ENCODE measurements at places on chromosomes 4 and X.
A peak's percentile ranks its signal among the peaks of the same experiment; 100 is the strongest.

DNA sequence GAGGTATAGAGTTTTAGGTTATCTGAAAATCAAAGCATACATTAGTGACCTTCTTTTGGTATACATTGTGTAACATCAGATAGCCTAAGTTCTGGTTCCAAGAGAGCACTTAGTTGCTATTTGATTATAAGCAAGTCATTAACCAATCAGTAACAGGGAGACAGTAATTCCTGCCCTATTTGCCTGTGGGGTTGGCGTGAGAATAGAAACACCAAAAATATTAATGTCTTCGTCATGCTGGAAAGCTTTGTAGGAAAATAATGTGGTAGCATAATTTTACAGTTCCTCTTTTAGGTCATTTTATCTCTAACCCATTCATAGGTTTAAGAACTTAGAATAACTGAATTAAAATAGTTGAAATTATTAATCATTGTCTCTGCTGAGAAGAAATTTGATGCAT, 37.8 kb downstream of the NPNT start:
- no peak for DNase-seq

- DNase-seq = no peak
Measured at GRCh38 chrX:18871161-18871890, 112.6 kb downstream of the PHKA2 start.

- DNase-seq = no peak
Measured at GRCh38 chr4:15158406-15159091, 156.3 kb downstream of the CPEB2 start.

- no peak for DNase-seq
Measured at GRCh38 chrX:44264936-44265335, 78.5 kb downstream of the EFHC2 start.

- no peak for DNase-seq
Measured at GRCh38 chr4:81652069-81652478, 180.4 kb upstream of the RASGEF1B start.

DNA sequence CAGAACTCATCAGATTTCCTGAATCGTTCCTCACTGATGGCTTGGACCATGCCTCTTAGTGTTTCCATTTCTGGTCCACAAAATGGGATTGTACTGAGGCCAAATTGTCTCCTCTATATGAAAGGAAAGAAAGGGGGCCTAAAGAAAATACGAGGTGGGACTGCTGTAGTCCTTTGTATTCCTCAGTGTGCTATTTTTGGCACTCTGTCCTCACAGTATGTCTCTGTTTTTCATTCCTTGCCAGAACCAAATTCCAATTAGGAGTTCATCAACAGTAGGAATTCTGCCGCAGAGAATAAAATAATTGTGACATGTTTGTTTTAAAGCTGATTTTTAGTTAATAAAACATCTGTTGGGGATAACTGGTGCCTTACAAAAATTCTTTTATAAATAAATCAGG, 515.7 kb downstream of the SMARCA1 start:
- DNase-seq = no peak

DNA sequence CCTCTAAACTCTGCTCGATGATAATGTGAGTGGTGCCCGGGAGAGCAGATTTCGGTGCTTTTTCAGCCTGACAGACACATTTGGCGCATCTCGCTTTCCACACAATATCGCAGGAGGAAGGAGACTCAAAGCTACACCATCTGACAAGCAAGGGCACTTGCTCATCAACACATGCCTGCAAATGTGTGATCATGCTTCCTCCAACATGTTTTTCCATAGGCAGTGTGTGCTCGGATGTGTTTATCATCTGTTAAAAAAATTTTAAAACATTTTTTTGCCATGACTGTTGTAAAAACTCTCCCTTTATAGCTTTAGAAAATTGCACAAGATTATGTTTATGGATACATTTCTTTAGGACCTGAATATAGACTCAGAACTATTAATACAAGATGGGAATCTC, 170.3 kb upstream of the PUDP start:
- no peak for DNase-seq

GRCh38 chrX:47556045-47556623, 4.9 kb upstream of the ARAF start:
- DNase-seq = peak; percentile 97

GRCh38 chr4:101141230-101141629, 206.1 kb downstream of the PPP3CA start:
- no peak for DNase-seq

DNA sequence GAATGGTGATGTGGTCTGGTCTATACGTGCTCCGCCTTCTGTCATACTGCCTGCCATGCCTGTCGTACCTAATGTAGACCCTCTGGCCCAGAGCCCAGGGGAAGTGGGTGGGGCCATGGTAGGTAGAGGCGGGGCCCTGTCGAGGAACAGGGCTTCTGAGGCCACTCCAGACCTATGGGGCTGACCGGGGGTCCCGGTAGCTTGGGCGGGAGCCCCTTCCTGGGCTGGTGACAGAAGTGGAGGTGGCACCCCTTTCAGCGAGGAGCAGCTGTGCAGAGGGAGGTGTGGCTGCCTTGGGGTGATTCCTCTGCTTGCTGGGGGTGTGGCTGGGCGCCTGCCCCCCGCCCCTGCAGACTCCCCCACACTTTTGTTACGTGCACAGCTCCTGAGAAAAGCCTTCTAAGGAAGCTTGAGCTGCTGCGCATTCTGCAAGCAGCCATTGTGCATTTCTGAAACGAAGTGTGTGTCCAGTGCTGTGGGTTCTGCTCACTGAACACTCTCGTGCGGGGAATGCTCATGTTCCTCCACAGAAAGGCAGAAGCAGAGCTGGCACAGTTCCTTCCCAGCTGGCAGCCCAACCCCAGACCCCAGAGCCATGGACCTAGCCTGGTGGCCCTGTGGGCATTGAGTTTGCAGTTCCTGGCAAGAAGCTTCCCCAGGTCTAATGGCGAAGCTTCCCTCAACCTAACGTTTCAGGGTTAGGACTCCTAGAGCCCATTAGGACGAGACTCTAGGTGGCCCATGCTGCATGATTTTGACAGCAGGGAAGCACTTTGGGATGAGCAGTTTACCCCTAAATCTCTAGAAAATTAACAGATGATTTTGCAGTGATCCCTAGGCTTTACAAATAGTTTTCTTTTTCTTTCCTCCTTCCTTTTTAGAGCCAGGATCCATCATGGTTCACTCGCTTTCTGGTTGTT, 72.7 kb upstream of the HGFAC start:
- no peak for DNase-seq

DNA sequence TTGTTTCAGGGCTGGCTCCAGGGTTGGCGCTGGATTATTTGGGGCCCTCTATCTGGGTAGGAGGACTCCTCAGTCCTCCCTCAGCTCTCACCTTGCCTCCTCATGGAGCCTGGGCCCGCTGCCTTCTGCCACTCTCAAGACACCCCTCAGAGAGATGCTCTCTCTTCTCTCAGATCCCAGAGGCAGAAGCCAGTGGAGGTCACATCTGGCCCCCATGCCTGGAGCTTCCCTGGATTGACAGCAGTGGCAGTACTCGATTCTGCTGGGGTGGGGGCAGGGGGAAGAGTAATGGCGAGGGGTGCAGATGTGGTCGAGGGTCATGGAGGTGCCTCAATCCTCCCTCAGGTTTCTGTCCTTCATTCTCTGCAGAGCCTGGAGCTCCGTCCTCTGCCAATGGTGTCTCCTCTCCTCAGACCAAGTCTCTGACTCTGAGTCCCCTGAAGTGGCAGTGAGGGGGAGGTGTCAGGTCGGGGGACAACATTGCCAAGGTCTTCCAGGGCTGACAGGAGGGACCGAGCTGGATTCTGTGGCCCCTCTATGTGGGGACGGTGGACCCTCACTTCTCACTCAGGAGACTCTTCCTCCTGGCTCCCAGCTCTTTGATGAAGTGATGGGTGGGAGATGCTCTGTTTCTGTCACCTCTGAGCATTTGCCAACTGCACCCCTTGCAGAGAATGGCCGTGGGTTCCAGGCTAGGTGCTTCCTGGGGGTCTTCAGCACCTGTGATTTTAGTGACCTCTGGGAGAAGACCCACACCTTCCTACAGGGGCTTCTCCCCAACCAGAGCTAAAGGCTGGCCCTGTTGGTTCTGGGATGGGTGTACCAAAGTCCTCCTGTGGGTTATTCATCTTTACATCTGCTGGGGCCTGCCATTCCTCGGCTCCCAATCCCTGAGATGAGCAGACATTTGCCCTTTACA, 10.9 kb upstream of the HSFX1 start:
- DNase-seq = no peak

DNA sequence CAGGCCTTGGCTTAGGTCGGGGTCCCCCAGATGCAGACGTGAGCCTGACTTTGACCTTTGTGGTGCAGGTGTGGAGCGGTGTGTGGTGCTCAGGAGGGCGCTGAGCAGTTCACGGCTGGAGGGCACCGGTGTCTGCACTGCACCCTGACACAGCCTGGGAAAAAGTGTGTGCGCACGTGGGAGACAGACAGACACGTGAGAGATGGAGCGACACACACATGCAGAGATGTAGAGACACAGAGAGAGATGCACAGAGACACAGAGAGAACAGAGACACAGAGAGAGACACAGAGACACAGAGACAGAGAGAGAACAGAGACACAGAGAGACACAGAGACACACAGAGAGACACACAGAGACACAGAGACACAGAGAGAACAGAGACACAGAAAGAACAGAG, 6.2 kb upstream of the HTRA3 start:
- DNase-seq = no peak

- no peak for DNase-seq
Measured at GRCh38 chr4:124591637-124592036, 120.9 kb downstream of the ANKRD50 start.

DNA sequence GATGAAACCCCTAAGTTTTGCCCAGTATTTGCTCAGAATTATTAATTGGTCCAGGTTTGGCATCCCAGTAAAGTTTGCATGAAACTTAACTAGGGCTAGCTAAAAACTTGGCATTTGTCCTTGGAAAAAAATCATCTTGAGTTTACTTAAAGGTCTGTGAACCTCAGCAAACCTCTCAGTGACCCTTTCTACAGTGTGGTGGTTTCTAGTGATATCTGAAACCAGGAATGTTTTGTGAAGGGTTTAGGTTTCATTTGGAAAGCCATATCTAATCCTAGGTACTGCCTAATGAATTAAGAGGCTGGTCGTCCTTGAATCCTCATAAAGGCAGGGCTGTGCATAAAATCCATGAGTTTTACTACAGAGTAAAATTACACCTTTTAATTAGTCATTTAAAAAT, 218.5 kb upstream of the ANKRD50 start:
- DNase-seq = no peak

Data from adrenal gland (tissue), 19 donors.